Fibroblast of the aortic adventitia (primary cell): ENCODE measurements at places on chromosomes 2 and 18. TPM values are rescaled to one million over a fixed set of nuclear protein-coding genes. Genes with fewer than 3 reads are reported as not detected.

IL36B gene
- not detected in 2 replicates for total RNA-seq

- DNase-seq: no peak
These were observed 35.2 kb downstream of the KIF1A start for GRCh38 chr2:240784629-240785423.

PLEKHH2 gene
- 5.4 and 20.0 TPM in 2 replicates for total RNA-seq

TMEM198 gene
- 1.1 and 2.8 TPM in 2 replicates for total RNA-seq

LTBP1 gene
- total RNA-seq: 90.7 and 947 TPM in 2 replicates

CHAC2 gene
- total RNA-seq: 0.57 and 9.7 TPM in 2 replicates
